CD4-positive, alpha-beta T cell treated with Interferon alpha-2 for 1 hour (primary cell): ENCODE measurements at places on chromosomes 2 and 18.

DNA sequence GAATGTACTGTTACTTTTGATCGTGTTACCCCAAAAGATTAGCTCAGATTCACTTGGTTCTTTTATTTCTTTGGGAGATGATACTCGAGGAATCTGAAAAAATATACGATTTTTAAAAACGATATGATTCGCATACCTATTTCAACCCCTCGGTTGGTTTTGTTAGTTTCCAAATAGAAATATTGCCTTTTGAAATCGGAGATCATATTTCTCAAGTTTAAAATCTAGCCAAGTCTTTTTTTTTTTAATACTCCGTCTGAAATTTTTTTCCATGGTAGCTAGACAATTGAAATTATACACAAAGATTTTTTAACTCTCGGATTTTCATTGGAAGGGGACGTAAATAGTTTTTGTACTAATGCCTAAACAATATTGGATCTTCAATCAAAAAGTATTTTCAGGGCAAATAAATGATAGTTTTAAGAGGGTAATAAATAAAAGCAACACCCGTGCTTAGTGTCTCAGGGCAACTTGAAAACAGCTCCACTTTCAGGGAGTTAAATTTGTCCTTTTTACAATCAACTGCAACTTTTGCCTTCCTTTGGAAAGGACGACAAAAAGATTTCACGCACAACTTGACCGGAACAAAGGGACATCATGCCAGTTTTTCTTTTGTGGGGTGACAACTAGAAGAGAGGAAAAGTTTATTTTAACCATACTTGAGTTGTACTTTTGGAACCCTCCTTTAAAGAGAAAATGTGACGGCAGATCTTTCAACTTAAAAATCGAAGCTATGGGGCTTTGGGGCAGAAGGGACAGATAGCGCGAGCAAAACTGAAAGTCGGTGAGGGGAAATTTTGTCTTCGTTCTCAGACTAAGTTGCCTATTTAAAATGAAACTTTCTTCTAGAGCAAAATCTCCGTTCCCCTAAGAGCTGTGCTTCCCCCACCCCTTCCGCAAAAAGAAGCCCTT, 5.8 kb upstream of the ONECUT2 start:
- no peak for DNase-seq

- DNase-seq = no peak
These were observed 434.2 kb upstream of the SLC8A1 start for GRCh38 chr2:40886100-40886499.

DNA sequence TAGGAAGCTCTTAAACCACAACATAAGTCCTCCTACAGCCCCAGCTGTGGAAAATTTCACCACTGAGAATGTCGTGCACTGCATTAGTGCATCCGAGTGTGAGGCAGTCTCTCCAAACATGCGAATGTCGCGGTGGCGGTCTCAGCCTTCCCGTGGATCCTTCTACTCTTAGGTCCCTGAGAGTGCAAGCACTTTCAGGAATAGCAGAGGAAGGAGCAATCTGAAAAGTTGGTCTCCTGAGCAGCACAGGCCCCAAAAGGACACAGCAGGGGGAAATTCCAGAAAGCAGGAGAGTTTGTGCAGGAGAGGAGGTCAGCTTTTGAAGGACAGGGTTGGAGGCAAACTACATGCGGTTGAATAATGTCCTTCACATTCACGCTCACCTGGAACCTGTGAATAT, 440.5 kb upstream of the SMIM21 start:
- no peak for DNase-seq

DNA sequence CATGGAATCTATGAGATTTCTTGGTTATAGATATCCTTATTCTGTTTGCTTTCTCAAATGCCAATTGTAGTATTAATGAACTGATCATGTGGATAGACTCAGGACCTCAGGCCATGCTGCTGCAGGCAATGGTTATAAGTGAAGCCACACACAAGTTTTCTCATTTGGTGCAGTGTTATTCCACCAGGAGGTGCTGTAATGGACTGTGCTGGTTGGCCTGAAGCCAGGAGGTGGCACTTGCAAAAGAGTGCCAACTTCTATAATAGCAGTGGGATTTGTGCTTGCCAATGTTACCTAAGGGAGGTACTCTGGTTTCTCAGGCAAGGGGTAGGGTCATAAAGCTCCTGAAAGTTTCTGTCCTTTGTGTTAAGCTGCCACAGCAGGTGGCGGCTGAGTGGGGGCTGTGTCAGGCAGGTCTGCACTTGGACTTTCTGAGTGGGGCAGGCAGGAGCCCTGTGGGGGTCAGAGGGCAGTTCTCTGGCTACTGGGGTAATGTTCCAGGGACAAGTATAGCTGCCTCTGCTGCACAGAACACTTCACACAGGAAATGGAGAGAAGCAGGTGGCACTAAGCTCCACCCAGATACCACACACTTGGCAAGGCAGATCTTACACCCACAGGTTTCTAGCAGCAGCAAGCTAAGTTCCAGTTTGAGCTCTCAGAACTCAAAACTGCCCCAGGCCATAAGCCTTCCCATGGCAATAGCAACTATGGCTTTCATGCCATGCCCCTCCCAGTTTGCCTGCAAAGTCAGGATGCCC, 352.6 kb upstream of the CWC22 start:
- peak; percentile 41 for DNase-seq

DNA sequence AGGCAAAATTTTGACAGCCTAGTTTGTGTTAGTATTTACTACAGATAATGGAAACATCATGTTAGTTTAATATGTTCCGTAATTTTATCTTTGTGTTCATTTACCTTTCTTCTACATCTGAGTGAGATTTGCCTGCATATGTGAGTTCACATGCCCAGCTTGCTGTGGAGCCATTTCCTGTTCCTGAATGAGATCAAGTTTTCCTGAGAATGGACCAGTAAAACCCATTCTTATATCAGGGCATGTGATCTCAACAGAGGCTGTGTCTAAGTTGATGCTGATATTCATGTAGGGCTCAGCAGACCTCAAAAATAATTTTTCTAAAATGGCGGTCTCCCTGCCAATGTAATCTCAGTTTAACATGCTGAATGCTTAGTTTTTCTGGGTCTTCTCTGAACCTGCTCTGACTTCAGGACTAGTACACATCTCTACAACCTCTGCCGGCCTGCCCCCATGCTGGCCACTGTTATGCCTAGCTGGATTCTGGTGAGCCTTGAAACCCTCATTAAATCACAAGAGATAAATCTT, 1.0 kb downstream of the IL1A start:
- DNase-seq = no peak

GRCh38 chr2:102788885-102789260, 27.0 kb downstream of the TMEM182 start:
- no peak for DNase-seq

- no peak for DNase-seq
These were observed 53.8 kb upstream of the TMEM163 start for GRCh38 chr2:134772493-134773169.

- no peak for DNase-seq
These were observed 1.3 kb upstream of the TGFBRAP1 start for GRCh38 chr2:105330681-105331375.

GRCh38 chr2:175525975-175526374, 344.5 kb upstream of the ATP5MC3 start:
- DNase-seq = no peak

GRCh38 chr18:59067873-59068272, 71.8 kb upstream of the SEC11C start:
- peak; percentile 6 for DNase-seq

- DNase-seq = no peak
These were observed 240.7 kb downstream of the KLHL29 start for GRCh38 chr2:23625726-23626125.

GRCh38 chr2:28320371-28320770, 72.3 kb upstream of the FOSL2 start:
- DNase-seq = no peak

- no peak for DNase-seq
These were observed 335.3 kb downstream of the MYCN start for GRCh38 chr2:16275661-16276060.

- no peak for DNase-seq
These were observed 32.8 kb downstream of the FMNL2 start for GRCh38 chr2:152367547-152368390.

- DNase-seq = no peak
These were observed 16.3 kb downstream of the PER2 start for GRCh38 chr2:238272156-238272555.
